ENCODE measurements at places on chromosomes 1 and 21.

- no peaks in the 10 kb centered on the region for H3K4me1 ChIP-seq
- no peaks in the 10 kb centered on the region for H3K36me3 ChIP-seq
- H3K4me3 ChIP-seq, result peak overlapping the region; percentile 70
- no peaks in the 10 kb centered on the region for H3K27me3 ChIP-seq
- H3K27ac ChIP-seq, result peak overlapping the region; percentile 3
Measured at GRCh38 chr1:235329139-235329902, 951 bp downstream of the GGPS1 start.

DNA sequence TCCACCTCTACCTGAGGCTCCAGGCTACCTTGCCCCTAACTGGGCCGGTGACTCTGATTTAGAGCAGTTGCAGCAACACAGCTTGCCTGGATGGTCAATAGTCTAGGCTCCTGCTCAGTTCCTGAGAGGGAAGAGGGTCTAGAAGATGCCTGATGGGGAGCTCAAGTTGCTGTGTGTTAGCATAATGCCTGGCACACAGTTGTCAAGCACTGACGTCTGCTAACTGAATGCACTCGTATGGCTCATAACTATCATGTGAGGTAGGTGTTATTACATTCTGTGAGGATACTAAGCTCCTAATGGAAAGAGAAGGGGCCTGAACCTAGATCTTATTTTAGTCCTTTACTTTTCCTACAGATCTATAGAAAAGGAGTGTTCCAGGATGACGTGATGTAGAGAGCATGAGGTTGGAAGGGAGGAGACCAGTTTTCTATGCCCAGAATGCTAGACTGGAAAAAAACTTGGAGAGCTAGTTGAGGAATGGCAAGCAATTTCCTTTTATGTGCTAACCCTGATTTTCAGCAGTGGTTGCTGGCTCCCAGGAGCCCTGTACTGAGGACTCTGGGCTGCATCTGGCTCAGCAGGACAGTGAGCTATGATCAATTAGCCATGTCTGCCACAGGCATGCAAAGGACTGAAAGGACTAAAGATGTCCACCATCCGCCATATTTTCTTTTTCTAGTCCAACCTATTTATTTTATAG is 30.0 kb downstream of the FAM78B start:
- H3K36me3 ChIP-seq, result no peaks in the 10 kb centered on the region
- H3K27me3 ChIP-seq, result no peaks in the 10 kb centered on the region
- no peak overlapping the region for H3K27ac ChIP-seq
- no peak overlapping the region for H3K4me3 ChIP-seq
- no peak for DNase-seq

DNA sequence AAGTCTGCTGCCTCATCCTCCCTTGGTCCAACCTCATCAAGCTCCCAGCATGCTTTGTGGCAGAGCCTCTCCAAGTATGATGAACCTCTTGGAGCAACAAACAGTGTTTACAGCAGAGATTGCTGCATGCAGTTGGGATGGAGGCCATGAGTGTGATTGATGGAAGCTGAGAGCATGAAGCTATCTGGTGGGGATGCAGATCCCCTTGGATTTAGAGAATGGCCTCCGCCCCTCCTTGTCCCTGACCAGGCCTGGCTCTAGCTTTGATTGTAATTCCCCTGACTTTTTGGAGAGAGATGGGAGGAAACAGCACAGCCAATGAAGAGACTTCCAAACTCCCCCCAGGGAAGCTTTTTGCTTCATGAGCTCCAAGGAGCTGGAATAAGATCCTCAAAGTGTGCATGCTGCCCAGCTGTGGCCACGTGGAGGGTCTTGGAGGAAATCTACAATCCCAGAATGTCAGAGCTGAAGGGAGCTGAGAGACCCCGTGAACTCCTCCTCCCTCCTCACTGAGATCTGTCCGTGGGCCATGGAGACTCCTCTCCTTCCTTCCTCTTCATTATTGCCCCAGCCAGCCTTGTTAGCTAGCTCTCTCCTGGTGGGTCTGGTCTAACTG is 165.3 kb upstream of the USP24 start:
- no peak overlapping the region for H3K27ac ChIP-seq
- no peak overlapping the region for H3K4me3 ChIP-seq
- no peaks in the 10 kb centered on the region for H3K4me1 ChIP-seq
- no peaks in the 10 kb centered on the region for H3K27me3 ChIP-seq
- DNase-seq, result no peak
- H3K36me3 ChIP-seq, result no peaks in the 10 kb centered on the region

DNA sequence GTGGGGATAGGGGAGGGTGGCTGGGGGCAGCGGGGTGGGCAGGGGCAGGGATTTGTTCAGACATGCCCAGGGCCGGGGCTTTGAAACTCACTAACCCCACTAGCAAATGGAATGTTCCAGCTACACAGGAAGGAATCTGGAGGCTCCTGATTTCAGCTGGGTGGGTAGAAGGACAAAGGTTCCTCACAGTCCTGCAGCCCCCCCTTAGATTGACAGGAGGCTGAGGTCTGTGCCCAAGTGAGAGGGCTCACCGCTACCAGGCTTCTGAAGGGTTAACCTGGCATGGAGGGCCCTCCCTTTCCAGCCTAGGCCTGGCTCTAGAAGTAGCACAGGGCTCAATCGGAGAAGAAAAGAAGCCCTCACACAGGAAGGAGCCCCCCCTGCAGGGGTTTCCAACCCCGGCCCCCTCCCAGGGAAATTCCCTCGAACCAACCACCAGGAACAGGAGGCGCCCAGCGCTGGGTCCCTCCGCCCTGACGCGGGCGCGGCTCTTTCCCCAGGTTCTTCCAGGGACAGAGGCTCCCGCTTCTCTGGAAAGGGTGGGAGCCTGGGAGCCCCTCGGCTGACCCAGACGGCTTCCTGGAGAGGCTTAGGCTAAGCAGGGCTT is 3.3 kb downstream of the EPHA2 start:
- H3K4me1 ChIP-seq, result peaks cover 15% of the 10 kb centered on the region
- H3K36me3 ChIP-seq, result peaks cover 20% of the 10 kb centered on the region
- H3K4me3 ChIP-seq, result no peak overlapping the region
- no peaks in the 10 kb centered on the region for H3K27me3 ChIP-seq

DNA sequence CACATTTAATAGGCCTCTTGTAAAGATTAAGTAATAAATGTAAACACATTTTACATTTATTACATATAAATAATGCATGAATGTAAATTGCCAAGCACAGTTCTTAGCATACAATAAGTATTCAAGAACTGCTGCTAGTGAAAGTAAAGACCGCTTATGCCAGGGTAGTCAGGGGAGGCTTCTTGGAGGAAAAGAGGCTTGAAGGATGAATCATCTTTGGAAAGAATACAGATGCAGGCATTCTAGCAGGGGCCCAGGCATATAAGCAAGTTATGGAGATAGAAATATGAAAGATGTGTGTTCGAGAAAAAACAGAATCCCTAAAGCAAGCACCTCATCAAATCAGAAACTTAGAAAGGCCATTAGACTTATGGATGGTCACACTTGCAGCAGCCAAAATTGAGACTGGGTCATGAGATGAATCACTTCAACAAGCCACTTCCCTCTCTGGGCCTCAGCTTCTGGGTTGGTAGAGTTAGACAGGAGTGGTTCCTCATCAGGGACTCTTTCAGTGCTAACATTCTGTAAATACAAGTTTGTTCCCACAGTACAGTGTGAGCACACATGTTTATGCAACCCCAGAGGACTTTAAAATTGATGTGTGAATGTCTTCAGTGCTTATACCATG is 79.8 kb upstream of the ROR1 start:
- H3K27ac ChIP-seq, result no peak overlapping the region
- H3K27me3 ChIP-seq, result no peaks in the 10 kb centered on the region
- no peaks in the 10 kb centered on the region for H3K4me1 ChIP-seq
- DNase-seq, result no peak
- H3K36me3 ChIP-seq, result no peaks in the 10 kb centered on the region

DNA sequence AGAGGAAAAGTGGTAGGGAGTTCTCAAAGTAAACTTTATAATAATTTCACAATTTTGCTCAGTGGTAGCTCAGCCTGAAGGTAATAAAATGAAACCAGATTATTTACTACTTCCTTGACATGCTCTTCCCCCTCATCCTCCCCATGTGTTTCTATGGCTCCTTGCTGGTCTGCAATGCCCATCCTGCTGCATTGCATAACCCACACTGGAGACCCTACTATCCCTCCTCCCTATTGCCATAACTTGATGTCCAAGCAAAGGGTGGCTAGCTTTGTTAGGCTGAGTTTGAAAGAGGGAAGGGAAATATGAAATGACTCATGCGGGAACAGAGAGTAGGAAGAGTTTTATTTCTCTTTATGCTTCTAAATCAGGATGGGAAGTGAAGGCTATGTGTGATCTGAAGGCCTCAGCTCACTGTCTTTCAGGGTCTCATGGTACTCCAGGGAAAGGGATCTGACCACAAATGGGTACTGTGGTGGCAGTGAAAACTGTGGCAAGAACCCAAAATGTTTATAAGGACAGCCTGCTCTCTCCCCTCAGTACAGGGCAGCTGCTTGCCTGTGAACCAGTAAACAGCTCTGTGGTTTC is 36.4 kb upstream of the HSD17B7 start:
- no peaks in the 10 kb centered on the region for H3K4me1 ChIP-seq
- DNase-seq, result no peak
- no peak overlapping the region for H3K4me3 ChIP-seq
- H3K27me3 ChIP-seq, result no peaks in the 10 kb centered on the region
- H3K36me3 ChIP-seq, result no peaks in the 10 kb centered on the region

DNA sequence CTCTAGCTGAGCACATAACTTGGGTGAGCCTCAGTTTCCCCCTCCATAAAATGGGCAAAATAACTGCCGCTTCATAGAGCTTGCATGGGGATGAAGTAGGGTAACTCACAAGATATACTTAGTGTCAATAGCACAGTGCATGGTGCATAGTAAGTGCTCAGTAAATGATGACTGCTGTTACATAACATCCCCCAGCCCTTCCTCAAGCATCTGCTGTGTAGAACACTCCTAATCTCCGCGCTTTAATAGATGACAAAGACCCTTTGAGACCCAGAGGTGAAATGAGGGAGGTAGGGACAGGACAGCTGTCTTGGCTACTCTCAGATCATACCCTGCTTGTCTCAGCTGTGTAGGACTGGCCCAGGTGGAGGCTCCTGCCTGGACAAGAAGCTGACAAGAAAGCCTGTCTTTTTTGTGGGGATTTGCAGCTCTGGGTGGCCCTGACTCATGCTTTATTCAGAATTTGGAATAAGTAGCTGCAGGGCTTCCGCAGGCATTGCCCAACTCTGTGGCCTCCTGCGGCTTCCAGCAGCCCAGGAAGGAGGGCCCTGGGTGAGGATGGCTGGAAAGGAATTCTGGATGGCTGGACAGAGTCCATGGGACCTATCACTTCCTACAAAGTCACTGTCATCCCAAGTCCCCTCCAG is 20.7 kb upstream of the PADI4 start:
- no peak for DNase-seq
- no peak overlapping the region for H3K4me3 ChIP-seq
- no peaks in the 10 kb centered on the region for H3K27me3 ChIP-seq

GRCh38 chr1:29033829-29034466 is 89.8 kb downstream of the TMEM200B start:
- DNase-seq, result no peak
- no peaks in the 10 kb centered on the region for H3K27me3 ChIP-seq

- no peak for DNase-seq
- no peak overlapping the region for H3K27ac ChIP-seq
- H3K4me3 ChIP-seq, result no peak overlapping the region
- no peaks in the 10 kb centered on the region for H3K36me3 ChIP-seq
Measured at GRCh38 chr1:41200728-41201127, 41.4 kb downstream of the SCMH1 start.

DNA sequence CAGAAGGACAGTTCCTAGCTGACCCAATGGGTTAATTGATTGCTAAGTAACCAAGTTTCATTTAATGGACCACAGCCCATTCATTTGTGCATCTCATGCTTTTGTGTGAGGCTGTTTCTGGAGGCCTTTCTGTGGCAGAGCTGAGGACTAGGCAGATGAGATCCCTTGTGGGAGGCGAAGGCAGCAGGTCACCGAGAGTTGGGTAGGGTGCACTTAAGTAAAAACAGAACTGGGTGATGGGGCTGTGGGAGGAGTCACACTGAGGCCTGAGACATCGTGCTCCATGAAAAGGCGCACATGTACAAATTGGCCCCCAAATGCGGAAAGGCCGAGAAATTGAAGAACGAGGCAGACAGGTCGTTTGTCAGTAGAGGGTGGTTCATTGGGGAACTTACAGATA is 60.9 kb downstream of the S100B start:
- peaks cover 22% of the 10 kb centered on the region for H3K36me3 ChIP-seq
- no peak overlapping the region for H3K27ac ChIP-seq

DNA sequence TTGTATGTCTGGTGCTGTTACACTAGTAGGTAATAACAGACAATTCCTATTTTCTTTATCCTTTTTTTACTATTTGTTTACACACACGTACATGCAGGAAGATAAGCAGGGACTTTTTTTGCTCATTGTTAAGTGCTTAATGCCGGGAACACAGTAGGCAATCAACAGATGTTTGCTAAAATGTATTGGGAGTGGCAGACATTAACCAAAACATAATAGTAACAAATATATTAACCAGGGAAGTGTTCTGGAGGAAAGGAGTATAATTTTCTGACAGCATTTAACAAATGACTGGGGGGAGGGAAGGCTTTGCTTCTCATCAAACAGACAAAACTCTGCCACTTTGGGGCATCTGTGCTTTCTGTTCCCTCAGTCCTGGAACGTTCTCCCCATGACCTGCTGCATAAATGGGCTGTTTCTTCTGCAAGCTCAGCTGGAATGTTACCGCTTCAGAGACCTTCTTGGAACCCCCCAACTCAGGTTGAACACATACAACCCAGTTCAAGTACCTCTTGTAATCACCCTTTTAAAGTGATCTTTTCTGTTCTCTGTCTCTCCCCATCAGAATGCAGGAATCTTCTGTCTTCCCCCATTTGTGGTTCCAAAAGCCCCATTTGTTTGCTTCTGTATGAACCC is 2.1 kb downstream of the CR1L start:
- H3K27ac ChIP-seq, result no peak overlapping the region
- H3K4me3 ChIP-seq, result no peak overlapping the region
- H3K27me3 ChIP-seq, result no peaks in the 10 kb centered on the region
- DNase-seq, result no peak

GRCh38 chr1:97245026-97245425 is 523.4 kb downstream of the PTBP2 start:
- no peaks in the 10 kb centered on the region for H3K36me3 ChIP-seq
- no peak for DNase-seq
- H3K27me3 ChIP-seq, result no peaks in the 10 kb centered on the region
- H3K4me3 ChIP-seq, result no peak overlapping the region

Measured in iPS DF 6.9 (cell line).